ENCODE measurements at places on chromosomes 16 and 17. TPM values are rescaled to one million over a fixed set of nuclear protein-coding genes. Genes with fewer than 3 reads are reported as not detected.

- no peak for DNase-seq
These were observed 7.1 kb downstream of the HSDL1 start for GRCh38 chr16:84137769-84138357.

GRCh38 chr16:17465460-17465859 is 5.3 kb downstream of the XYLT1 start:
- no peak for DNase-seq

DNA sequence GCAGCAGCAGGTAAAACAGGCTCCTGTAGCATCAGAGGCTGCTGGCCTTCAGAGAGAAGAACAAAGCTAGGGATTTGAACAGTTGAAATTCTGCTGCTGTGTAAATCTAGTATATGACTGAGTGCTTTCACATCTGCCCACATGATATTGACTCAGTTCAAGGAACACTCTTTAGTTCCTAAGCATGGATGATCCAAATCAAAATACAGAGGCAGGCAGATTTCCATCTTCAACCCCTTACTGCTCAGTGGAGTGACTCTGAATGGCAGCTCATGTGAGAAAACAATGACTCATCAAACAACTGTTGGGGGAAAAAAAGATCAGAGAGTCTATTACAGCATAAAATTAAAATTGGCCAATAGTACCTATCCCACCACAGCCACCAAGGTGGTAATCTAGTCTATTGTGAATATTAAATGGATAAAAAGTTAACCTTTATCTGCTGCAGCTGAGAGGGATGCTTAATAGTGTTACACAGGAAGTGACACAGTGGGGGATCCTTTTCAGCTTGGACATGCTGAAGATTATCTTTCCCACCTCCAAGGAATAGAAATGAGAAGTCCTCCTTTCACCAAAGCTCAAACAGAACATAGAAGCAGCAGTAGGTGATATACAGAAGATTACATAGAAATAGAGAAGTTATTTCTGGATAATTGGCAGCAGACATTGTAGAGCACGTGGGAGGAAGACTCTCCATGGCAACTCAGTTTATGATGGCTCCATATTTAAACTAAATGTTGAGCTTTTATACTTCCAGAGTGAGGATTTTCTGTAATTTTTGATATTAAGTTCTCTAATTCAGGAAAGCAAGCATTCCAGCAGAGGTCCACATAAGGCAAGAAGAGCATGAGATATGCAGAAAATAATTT is 239.7 kb upstream of the ERCC4 start:
- DNase-seq: no peak

- peak; percentile 90 for DNase-seq
These were observed 21.1 kb upstream of the TFAP4 start for GRCh38 chr16:4293822-4294457.

DNA sequence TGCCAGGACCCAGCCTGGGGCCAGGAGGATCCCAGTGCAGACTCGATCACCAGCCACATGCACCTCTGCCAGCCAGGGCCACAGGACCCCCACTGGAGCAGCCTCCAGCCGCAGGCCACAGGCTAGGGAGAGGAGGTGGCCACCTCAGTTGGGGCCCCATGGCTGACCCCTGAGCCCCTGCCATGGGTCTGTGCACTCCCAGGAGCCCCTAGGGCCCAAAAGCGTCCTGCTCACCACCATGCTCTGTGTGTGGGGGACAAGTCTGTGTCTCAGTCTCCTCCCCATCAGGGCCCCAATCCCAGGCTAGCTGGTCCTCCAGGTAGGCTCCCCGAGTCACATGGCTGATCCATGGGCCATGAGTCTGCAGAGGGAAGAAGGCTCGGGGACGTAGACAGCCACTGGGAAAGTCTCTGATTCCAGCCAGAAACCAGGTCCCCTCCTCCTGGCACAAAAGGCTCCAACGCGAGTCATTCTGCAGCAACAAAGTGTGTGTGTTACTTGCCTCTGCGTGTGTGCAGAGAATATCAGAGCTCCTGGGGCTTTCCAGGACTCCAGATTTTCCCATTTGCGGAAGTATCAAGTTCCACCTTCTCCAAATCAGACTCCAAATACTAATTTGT is 6.1 kb upstream of the PRSS8 start:
- DNase-seq: no peak

DNA sequence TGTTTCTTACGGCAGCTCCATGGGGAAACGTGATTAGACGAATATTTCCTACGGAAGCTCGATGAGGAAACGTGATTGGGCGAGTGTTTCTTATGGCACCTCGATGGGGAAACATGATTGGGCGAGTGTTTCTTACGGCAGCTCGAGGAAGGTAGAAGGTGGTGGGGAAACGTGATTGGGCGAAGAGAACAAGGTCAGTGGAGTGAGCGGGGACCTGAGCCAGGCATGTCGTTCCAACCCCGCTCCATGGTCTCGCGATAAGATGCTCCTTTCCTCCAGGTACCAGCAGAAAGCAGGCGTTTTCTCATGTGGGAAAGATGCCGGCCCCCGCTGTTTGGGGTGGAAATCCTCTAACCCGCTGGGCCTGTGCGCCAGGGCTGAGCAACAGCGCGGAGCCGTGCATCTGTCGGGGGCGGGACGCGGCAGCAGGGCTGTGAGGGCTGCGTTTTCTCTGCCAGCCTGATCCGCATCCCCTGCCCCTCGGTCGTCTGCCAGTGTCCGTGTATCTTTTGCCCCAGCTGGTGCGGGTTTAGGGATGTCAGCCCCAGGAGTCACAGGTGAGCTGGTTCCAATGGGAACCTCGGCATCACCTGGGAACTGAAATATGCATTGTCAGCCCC is 25.6 kb upstream of the DOC2B start:
- no peak for DNase-seq

The RDM1 gene
- total RNA-seq: not detected

The NXPH3 gene
- total RNA-seq: 1.3 TPM

The CDH8 gene
- total RNA-seq: 7.6 TPM

The AARSD1 gene
- 50.6 TPM for total RNA-seq
